ENCODE measurements at places on chromosomes 1 and 21.

- DNase-seq: peak; percentile 9
These were observed 5.1 kb upstream of the SLC25A34 start for GRCh38 chr1:15730936-15731335.

GRCh38 chr1:218164930-218165700, 120.0 kb upstream of the RRP15 start:
- peak; percentile 47 for DNase-seq

- no peak for DNase-seq
These were observed 34.7 kb downstream of the STYXL2 start for GRCh38 chr1:167128261-167129227.

GRCh38 chr1:6870086-6870485, 84.8 kb downstream of the CAMTA1 start:
- peak; percentile 20 for DNase-seq

GRCh38 chr1:93991271-93991670, 82.0 kb upstream of the GCLM start:
- DNase-seq: no peak

GRCh38 chr1:85579622-85580021, 939 bp upstream of the CCN1 start:
- peak; percentile 56 for DNase-seq

GRCh38 chr1:1540090-1540817, at the start of gene TMEM240:
TSS of gene TMEM240 (minus strand) at chr1:1540624. CDS start at chr1:1540346, 278 bp downstream.
- DNase-seq: peak; percentile 87

- DNase-seq: no peak
These were observed 36.6 kb downstream of the FOXO6 start for GRCh38 chr1:41397753-41398330.

DNA sequence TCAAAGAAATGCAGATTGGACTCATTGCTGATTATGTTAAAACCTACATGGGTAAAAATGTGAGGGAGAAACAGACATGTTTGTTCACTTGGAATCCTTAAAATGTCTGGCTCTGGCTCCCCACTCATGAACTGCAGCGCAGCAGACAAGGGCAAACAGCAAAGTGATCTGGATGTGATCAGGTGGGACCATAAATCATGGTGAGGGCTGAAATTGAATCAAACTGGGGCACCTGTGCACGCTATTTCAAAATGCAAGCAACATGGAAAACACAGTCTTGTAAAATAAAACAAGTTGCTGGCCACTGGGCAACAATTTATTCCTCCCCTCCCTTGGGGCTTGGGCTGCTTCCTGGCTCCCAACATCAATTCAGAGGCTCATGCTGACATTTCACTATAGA, 373.4 kb downstream of the SEC16B start:
- DNase-seq: no peak

- DNase-seq: no peak
These were observed 1237.5 kb downstream of the AMY1C start for GRCh38 chr1:104987210-104987609.

DNA sequence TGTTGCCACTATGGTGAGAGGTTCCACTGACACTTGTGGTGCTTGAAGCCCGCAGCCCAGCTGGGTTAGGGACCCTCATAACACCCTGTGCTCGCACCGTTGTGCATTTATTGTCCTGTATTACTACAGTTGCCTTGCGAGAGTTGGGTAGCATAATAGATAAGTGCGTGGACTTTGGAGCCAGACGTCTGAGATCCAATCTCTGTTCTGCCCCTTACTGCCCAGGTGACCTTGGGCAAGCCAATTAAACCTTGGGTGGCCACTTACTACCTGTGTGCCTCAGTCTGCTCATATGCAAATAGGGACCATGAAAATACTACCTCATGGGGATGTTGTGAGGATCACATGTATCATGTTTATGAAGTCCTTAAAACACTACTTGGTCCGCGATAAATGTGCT, 13.3 kb downstream of the C8B start:
- DNase-seq: no peak

- no peak for DNase-seq
These were observed 5.7 kb downstream of the ZBTB7B start for GRCh38 chr1:155008015-155008941.

DNA sequence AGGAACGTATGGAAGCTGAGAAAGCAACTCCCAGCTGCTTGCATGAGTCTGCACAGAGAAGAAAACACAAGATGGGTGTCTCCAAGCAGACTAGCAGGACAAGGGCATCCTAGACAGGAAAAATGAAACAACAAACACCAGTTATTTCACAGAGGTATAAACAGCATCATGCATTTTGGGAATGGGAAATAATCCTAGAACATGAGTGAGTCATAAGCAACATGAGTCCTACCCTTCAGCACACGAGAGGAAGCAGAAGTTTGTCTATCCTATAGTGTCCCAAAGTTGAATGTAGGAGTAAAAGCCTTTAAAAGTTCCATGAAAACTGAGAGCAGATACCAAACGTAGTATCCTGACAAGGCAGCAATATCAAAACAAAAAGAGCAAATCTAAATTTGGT, 11.3 kb upstream of the FRRS1 start:
- no peak for DNase-seq

GRCh38 chr1:180791806-180792205, 120.9 kb upstream of the KIAA1614 start:
- no peak for DNase-seq

GRCh38 chr1:205563927-205564441, 59.5 kb downstream of the CDK18 start:
- no peak for DNase-seq

DNA sequence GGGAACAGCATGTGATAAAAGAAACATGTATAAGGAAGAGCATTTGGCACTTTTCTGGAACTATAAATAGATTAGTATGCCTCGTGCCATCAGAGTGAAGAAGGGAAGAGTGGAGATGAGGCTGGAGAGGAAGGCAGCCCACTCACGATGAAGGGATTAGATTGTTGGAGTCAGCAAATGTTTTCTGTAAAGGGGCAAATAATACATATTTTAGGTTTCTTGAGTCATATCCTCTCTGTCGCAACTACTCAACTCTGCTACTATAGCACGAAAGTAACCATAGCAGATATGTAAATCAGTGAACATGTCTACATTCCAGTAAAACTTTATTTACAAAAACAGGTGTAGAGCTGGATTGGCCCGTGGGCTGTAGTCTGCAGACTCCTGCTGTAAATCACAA, 147.8 kb downstream of the TENT5C start:
- DNase-seq: no peak

DNA sequence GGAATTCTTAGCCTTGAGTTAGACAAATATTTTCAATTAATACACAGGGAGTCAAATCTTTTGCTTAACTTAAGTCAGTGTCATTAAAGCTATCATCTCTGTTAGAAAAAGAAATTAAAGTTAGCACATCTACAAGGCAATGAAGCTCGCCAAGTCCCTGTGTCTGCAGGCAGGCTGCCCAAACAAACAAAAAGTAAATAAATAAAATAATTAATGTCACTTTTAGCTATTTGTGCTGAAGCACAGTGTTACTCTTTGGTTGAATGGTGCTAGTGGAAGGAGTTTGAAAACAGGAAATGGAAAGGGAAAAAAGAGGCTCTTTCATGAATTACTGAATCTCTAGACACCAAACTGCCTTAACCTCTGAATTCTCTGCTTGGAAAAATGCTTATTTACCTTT, 37.1 kb upstream of the COL11A1 start:
- DNase-seq: no peak

DNA sequence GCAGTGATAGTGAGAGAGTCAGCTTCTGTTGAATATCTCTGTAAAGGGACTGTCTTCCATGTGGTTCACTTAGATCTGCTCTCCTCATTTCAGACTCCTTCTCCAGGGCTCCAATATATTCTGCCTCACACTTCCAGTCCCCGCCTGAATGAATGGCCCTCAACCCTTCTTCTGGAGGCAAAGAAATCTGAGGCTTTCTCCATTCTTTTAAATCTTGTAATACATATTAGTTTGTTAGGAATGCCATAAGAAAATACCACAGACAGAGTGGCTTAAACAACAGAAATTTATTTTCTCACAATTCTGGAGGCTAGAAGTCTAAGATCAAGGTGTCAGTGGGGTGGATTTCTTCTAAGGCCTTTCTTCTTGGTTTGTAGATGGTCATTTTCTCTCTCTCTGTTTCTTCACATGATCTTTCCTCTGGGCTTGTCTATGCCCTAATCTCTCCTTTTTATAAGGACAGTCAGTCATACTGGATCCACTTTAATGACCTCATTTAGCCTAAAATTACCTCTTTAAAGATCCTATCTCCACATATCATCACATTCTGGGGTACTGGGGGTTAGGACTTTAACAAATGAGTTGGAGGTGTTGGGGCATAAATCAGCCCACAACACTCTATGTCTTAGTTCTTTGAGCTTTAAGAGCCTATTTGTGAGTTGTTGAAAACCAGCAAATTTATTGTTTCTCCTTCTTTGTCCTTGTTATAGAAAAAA, 128.5 kb upstream of the KCNK2 start:
- no peak for DNase-seq

- no peak for DNase-seq
These were observed 14.0 kb downstream of the PKNOX1 start for GRCh38 chr21:42988236-42988965.

DNA sequence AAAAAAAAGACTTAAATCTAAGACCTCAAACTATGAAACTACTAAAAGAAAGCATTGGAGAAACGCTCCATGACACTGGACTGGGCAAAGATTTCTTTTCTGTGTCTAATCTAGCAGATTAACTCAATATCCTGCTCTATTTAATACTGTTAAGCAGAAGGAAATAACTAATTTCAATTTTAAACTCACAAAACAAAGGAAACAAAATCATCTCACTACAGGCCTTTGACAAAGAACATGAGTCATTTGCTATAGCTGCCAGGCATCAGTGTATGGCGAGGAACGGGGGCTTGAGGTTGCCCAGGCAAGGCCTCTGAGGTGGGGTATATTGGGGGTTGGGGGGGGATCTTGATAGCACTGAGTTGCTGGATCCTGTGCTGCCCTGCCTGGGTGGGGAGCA, 20.9 kb downstream of the SZT2 start:
- DNase-seq: no peak

GRCh38 chr1:15876357-15877055, 29.0 kb downstream of the SPEN start:
- no peak for DNase-seq

- no peak for DNase-seq
These were observed 22.5 kb downstream of the MIER1 start for GRCh38 chr1:66947267-66947666.

DNA sequence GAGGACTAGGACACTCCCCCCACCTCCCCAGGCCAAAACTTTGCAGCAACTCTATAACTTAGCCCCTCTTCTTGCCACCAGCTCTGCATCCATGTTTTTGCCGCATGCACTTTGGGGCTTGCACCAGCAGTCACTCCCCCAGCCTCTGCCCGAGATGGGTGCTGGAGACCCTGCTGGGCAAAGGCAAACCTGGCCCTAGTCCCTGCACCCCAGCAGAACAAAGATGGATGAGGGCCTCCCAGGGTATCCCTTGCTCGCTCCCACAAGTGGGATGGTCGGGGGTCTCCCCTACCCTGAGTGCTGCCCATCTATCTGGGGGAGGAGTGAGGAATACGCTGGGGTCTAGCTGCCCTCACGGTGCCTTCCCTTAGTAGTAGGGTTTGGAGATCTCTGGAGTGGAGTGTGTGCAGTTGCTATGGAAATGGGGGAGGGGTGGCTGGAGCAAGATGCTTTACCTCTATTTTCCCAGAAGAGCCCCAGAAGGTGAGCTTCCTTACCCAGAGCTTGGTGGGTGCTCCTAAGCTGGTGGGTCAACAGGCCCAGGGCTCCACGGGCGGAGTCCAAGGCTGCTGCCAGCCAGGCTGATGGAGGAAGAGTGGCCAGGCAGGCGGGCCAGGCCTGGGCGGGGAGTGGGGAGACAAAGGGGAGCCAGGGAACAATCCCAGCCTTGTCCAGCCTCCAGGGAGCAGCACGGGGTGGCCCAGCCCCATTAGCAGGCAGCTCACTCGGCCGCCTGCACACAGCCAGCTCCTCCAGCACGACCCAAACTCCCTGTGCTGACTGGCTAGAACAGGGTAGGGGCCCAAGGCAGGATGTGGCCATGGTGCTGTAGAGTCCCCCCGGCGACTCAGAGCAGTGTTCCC, at the start of gene PAQR6:
TSS of gene PAQR6 (minus strand) at position 597 of the 863 bp plus-strand sequence. CDS start 1,325 bp downstream, outside the sequence.
- no peak for DNase-seq
